ENCODE measurements at places on chromosomes 1 and 21.

- no peak for DNase-seq
Observed at GRCh38 chr21:36966821-36967768, 626 bp upstream of the HLCS start.

DNA sequence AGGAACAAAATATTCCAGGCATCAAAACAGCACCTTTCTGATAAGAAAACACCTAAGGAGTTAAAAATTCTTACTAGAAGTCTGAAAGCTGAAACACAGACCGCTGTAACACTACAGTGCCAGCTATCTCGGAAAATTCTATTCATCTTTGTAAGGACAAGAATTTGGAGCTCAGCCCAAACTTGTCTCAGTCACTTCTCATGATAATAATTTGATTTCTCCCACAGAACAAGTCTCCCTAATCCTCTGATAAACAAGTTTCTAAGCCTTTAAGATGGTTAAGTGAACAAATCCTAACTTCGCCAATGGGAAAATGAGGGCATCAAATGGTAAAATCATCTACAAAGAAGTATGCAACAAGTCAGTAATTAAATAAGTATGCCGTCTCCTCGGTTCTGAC is 59.9 kb downstream of the SIPA1L2 start:
- no peak for DNase-seq

DNA sequence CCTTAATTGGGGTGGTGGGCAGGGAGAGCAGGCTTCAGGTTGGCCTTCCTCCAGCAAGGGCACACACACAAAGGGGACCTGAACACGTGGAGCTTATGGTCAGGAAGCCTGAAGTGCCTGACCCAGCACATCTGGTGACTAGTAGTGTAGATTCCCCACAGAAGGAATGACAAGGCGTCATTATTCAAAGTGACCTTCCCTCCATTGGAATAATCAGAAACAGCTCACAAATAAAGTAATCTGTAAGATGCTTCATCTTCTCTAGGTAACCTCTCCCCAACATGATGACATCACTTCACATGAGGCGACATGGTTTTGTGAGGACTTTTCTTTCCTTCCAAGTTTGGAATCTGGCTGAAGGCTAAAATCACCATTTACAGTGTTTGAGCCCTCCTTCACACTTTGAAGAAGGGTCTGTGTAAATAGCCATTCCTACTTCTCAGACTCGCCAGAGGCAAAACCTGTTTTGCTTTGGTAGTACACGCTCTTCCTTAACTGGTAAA is 32.8 kb upstream of the ERG start:
- DNase-seq: no peak

- no peak for DNase-seq
Observed at GRCh38 chr1:238296371-238296770, 405.6 kb upstream of the ZP4 start.

GRCh38 chr1:90512441-90512840 is 204.7 kb downstream of the BARHL2 start:
- DNase-seq: no peak

GRCh38 chr1:41387667-41388091 is 26.4 kb downstream of the FOXO6 start:
- no peak for DNase-seq

DNA sequence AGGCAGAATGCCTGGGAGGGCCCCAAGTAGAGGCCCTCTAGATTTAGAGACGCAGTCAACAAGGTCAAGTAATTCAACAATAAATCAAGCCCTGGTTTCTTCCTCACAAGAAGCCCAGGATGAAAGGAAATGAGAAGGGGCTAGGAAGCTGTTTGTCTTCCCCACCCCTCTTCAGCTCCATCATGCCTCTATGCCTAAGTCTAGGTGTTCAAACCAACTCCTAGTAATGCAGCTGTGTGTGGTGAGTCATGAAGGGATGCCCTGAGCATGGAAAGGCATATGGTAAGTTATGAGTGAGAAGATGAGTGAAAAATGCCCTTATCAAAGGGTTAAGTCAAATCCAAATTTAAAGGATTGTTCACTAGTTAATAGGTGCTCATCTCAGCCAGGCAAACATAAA is 339.5 kb downstream of the KCNH1 start:
- DNase-seq: no peak

GRCh38 chr21:27715131-27715530 is 748.2 kb upstream of the ADAMTS5 start:
- DNase-seq: no peak

- no peak for DNase-seq
Observed at GRCh38 chr1:35544976-35545375, 12.2 kb downstream of the KIAA0319L start.

DNA sequence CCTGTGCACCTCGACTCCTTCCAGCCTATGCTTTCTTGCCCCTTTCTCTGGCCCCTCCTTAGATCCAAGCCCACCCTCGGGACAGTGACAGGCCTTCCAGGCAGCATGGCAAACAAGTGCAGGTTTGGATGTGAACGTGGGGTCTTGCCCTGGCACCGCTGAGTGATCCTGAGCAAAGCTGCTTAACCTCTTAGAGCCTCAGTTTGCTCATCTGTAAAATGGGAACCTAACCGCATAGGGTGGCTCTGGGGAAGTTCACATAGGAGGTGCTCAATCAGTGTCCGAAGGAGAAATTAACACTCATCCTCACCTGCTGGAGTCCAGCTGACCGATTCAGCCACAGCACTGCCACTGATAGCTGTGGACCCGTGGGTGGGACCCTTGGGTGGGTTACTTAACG is 7.2 kb downstream of the MFAP2 start:
- DNase-seq: no peak

DNA sequence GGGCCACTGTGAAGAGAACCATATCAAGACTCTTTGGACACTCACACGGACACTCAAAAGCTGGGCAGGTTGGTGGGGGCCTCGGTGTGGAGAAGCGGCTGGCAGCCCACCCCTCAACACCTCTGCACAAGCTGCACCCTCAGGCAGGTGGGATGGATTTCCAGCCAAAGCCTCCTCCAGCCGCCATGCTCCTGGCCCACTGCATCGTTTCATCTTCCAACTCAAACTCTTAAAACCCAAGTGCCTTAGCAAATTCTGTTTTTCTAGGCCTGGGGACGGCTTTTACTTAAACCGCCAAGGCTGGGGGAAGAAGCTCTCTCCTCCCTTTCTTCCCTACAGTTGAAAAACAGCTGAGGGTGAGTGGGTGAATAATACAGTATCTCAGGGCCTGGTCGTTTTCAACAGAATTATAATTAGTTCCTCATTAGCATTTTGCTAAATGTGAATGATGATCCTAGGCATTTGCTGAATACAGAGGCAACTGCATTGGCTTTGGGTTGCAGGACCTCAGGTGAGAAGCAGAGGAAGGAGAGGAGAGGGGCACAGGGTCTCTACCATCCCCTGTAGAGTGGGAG is 36.3 kb upstream of the TDRD10 start:
- DNase-seq: no peak

DNA sequence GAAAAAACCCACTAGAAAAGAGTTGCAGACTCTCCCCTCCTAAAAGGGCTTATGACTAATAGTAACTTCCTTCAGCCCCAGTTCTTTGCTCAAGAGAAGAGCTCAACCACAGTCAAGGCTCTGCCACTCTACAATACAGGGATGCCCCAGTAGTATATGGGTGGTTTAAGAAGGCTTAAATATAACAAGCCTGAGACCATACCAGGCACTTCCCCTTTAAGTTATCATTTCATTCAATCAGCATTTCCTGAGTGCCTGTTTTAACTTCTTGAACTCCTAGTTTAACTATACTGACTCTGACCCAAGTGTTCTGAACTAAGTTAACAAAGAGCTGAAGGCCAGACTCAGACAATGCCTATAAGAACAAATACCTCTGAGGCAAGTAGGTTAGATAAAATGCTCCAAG is 19.8 kb downstream of the PRPF38A start:
- no peak for DNase-seq

GRCh38 chr1:108686614-108687313 is 5.3 kb upstream of the PRPF38B start:
- no peak for DNase-seq

DNA sequence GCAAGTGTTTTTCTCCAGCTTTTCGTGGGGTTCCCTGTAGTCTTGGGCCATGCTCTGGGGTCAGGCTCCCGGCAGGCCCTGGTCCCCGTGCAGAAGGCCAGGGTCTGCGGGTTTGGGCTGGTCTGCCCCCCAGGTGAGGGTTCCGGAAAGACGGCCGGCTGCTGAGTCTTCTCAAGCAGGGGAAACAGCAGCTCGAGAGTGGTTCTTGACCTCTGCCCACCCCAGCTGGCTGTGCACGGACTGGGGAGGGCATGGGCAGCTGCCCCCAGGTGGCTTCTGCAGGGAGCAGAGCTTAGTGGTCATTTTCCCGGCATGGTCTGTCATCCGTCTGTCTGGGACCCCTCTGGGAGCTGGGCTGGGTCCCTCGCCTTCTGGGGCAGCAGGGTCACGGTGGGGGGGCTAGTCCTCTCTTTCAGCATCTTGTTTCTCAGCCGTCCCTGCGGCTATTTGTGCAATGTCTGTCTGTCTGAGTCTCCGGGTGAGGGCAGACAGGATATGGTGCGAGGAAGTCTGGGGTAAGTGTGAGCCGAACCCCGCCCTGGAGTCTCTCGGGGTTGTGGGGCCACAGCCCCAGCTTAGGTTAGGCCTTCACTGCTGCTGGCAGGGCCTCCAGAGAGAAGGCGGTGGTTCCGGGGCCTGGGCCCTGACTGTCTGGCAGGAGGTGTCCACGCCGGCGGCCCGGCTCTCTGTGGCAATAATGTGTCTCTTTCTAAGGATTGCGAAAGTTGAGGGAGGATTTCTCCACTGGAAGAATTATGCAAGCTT is 6.1 kb downstream of the SKI start:
- no peak for DNase-seq

DNA sequence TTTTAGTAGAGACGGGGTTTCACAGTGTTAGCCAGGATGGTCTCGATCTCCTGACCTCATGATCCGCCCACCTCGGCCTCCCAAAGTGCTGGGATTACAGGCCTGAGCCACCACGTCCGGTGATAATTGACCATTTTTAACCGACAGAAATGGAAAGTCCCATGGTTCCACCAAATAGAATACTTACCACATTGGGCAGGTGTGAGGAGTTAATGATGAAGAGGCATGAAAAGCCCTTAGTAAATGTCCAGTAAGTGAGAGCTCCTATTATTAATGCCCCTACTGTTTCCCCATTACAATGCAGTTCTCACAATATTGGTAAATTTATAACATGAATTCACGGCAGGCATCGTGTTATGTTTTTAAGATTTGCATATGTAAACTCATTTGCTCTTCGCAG is 8.1 kb upstream of the GCLM start:
- no peak for DNase-seq

GRCh38 chr1:223444411-223444810 is 51.2 kb downstream of the CCDC185 start:
- no peak for DNase-seq

- no peak for DNase-seq
Observed at GRCh38 chr1:240687820-240688219, 75.9 kb upstream of the GREM2 start.

DNA sequence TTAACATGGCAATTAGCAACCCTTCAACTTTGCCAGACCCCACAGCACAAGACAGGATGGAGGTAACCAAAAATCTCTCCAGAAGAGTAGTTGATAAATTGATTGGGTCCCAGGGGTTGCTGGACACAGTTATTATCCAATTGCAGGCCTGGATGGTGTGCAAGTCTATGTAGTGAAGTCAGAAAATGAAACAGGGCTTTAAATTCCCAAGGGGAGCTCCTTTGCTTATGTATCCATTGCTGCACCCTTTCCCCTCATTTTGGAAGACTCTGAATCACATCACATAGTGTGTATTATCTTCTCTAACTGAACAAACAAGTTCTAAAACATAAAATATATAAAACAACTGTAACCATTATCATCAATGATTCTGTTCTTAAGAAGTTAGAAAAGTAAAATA is 550.2 kb downstream of the LMO4 start:
- no peak for DNase-seq

DNA sequence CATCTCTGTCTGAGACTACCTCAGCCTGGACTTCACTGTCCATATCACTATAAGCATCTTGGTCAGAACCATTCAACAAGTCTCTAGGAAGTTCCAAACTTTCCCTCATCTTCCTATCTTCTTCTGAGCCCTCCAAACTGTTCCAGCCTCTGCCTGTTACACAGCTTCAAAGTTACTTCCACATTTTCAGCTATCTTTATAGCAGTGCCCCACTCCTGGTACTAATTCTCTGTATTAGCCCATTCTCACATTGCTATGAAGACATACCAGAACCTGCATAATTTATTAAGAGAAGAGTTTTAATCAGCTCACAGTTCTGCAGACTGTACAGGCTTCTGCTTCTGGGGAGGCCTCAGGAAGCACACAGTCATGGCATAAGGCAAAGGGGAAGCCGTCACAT is 15.7 kb upstream of the DPH5 start:
- no peak for DNase-seq

DNA sequence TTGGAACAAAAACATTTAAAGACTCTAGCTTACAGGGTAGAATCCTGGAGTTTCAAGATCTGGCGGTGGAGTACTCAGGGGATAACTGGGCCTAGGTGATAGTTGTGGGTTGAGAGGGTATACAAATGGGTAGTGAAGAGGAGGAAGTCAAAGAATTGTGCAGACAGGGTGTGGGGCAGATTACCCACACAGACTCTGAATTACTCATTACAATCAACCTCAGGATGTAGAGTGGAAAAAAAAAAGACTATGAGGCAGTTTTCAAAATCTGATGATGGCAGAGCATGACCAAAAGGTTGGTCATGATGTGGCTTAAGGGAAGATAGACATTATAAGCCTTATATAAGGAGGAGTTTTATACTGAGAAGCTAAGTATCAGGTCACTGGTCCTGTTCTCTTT is 44.1 kb upstream of the GLIS1 start:
- no peak for DNase-seq

DNA sequence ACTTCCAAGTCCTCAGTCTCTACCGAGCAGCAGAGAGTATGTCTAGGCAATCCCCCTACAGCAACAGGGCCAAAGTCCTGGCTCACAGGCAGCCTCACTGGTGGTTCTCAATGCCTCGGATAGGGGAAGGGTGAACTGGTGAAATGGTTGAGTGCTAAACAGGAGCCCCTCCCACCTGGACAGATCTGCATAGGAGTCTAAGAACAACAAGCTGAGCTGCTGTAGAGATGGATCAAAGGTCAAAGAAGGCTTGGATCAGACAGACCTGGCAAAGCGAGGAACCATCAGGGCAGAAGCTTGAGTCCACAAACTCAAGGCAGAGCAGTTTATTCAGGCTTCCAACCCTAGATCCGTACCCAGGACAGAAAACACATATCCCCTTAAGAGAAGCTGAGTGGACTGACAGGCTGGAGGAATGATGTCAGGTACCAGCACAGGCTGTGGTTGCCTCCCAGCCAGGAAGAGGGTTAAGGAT is 31.8 kb downstream of the RABIF start:
- DNase-seq: no peak

Data from stimulated activated CD4-positive, alpha-beta T cell treated with anti-CD3 and anti-CD28 coated beads, Interleukin-1b, Interleukin-23, amount 100 ng/mL, for 24 hours (primary cell).